Activated T-helper 2 cell treated with anti-CD3 and anti-CD28 coated beads, Interferon-gamma antibody, Interleukin-2, Interleukin-4, amounts not matched to agents 10 μg/mL and 5 μg/mL and 100 μg/mL, durations not matched to agents 14 hours and 24 hours and 36 hours (primary cell): ENCODE measurements at places on chromosomes 3 and 15. TPM values are rescaled to one million over a fixed set of nuclear protein-coding genes. Genes with fewer than 3 reads are reported as not detected.

ALPK3 gene
- 0.34 TPM in 2 replicates for total RNA-seq

C2CD4A gene
- not detected in 2 replicates for total RNA-seq

FGD5 gene
- total RNA-seq, result 0.09 TPM in 1 of 2 replicates, not detected in the other

DNA sequence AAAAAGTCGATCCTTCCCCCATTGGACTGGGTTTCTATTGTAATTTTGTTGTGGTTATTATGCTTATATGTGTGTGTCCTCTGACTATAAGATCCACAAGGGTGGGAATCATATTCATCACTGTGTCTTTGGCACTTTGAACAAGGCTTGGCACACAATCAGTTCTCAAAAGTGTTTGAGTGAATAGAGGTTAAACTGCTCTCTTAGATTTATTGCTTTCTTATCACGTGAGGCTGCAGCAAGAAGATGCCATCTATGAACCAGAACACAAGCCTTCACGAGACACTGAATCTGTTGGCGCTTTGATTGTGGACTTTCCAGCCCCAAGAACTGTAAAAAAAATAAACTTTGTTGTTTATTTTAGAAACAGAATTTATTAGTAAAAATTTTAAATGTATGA is 295.0 kb upstream of the MDFIC2 start:
- DNase-seq, result no peak

DNA sequence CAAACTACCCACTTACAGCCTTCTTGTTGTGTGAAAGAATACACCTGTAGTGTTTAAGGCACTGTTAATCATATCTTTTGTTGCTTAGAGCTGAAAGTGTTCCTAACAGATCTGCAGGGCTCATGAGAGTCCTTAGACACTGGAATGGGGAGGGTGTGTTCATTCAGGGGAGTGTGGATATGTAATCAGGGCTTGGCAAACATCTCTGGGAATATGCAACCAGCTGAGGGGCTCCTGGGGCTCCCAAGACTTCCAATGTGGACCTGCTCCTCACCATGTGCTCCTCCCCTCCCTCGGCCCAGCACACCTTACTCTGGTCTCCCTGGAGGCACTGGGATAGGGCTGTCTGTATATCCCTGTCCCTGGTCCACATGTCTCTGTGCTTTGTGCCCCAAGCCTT is 30.3 kb upstream of the MFSD1 start:
- no peak for DNase-seq

DNA sequence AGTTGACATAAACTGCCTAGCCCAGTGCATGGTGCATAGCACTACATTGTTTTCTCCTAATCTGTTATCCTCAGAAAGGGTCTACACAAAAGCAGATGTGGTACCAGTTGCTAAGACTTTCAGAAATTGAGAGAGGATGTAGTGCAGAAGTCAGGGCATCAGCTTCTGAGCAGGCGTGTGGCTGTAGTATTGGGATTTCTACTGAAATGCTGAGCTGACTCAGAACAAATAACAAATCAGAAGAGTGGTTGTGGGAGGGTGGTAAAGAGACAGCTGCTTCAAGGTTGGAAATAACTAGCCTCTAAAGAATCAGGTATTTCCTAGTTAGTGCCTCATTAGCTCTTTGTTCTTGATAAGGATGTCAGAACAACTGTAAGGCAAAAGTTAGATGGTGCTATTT is 161.3 kb downstream of the AKAP13 start:
- DNase-seq, result no peak

DNA sequence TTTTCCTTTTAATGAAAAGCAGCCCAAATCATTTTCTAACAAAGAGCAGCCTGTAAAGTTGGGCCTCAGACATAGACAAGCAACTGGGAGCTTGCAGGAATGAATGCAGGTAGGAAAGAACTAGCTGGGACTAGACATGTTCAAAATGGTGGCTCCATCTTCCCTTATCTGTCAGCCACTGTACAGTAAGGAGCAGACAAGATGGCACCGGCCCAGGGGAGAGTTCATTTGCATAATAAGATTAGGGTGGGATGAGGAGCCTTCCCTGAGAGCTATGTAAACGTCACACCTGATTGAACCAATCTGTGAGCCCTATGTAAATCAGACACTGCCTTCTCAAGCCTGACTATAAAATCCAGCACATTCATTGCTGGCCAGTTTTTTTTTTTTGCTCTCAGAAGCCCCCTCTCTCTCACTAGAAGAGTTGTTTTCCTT is 59.7 kb upstream of the GK5 start:
- DNase-seq, result no peak

GRCh38 chr3:120982608-120983320 is 74.8 kb downstream of the STXBP5L start:
- no peak for DNase-seq

DNA sequence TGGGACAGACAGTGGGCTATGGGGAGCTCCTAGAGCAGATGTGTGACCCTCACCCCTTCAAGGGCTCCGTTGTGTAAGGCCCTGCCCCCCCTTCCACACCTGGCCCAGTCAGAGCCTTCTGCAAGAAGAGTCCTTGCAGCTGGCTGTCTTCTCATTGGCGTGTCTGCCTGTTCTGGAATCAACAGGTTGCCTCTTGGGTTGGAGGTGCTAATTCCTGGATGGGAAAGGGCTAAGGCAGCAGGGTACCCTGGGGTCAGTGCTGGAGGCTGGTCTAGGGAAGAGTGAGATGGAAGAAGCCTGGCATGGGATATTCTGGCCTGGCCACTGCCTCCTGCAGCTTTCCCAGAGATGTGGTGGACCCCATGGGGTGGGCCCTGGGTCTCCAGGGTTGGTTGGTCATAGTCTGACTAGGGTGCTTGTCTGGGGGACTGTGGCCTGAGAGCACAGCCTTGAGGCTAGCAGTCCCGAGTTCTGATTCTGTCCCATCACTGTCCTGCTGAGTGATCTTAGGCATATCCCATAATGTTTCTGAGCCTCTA is 5.1 kb downstream of the TEX264 start:
- no peak for DNase-seq

- no peak for DNase-seq
Measured at GRCh38 chr3:31645256-31645655, 112.5 kb downstream of the STT3B start.

DNA sequence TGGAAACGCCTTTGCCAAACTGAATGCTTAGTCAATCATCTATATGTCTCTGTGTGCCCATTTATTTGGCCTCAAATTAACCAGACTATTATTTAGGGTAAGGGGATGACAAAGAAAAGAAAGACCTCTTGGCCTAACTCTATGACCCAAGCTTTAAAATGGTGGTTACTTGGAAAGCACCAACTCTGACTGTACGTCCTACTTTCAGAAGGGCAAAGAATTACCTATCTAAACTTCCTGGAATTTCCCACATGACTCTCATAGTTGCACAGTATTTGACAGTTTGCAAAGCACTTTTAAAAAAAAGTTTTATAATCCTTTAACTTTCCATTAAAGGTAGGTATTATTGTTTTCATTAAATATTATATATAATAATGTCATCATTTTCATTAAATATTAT is 6.3 kb upstream of the MTHFS start:
- no peak for DNase-seq

DNA sequence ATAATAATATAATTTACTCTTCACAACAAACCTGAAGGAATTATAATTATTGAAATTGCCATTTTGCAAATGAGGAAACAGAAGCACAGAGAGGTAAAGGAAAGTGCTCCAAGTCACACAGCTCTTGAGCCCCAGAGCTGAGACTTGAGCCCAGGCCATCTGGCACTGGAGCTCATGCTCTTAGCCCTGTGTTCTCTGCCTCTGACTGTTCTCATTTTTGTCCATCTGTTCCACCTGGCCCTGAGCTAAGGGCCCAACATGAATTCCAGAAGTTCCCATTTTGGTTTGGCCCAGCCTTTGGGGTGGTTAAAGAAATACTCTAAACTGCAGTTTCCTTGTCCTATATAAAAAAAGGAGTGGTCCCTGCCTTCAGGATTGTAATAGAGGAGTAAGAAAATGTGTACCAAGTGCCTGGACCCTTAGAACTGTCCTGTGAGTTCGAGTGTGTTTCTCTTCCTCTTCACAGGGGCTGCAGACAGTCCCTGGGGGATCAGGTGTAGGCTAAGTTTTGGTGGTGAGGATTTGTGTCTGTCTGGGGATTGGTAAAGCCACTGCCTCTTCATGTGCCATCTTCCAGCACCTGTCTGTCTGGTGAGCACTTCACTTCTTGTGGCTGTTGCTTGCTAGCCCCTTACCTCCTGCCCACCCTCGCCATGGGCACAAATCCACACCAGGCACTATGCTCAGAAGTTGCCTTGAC is 91.8 kb downstream of the DNAJB8 start:
- DNase-seq, result no peak
